Chondrocyte (in vitro differentiated cells): ENCODE measurements at places on chromosomes 16 and 17.

GRCh38 chr17:7323731-7324437 is 5.3 kb downstream of the NEURL4 start:
- DNase-seq = no peak

DNA sequence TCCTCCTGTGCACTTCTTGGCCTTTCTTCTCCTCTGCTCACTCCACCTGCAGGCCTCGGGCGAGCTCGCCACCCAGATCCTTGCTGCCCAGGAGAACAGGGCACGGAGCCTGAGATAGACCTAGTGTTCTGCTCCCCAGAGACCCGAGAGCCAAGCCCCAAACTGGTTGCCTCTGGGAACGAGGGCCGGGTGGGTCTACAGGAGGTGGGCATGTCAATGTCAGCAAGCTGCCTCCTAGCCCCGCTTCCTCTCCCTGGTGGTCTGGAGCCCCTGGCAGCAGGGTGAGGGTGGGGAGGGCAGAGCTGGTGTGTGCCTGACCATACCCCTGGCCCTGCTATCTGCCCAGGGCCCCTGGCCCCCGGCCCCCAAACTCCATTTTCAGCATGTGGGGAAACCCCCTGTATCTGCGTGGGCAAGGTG is 841 bp upstream of the NDRG4 start:
- DNase-seq = peak; percentile 79

GRCh38 chr17:53560953-53561352 is 261.8 kb upstream of the KIF2B start:
- DNase-seq = no peak

- DNase-seq = no peak
Observed at GRCh38 chr16:31413381-31413780, 14.8 kb downstream of the COX6A2 start.

DNA sequence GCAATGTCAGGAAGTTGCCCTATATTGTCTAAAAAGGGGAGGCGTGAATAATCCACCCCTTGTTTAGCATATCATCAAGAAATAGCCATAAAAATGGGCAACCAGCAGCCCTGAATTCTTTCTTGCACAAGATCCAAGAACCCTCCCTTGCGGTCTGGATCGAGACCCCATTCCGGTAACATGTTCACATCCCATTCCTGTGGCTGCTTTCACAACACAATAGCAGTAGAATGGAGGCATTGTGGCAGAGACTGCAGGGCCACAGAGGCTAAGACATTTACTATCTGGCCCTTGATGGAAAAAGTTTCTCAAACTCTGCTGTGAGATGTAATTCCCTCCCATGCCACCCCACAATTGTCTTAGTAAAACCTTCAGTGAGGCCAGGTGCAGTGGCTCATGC is 73.2 kb downstream of the RMI2 start:
- DNase-seq = no peak

GRCh38 chr16:53911513-53911912 is 207.6 kb downstream of the FTO start:
- DNase-seq = no peak

DNA sequence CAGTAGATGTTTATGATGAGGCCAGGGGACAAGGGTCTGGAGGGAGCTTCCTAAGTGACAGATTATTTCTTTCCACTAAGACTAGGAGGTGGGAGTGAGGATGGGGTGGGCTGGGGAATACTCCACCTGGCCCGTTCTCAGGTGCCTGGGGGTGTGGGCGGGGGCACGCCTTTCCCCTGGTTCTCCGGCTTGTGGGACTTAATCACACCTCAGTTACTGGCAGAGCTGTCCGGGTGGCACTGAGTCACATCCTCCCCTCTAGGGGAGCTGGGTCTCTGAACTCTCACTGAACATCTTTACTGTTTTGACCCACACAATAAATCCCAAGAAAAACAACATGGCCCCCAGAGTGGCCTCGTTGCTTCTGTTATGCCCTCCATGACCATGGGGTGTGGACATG is 332.8 kb downstream of the MAF start:
- no peak for DNase-seq

DNA sequence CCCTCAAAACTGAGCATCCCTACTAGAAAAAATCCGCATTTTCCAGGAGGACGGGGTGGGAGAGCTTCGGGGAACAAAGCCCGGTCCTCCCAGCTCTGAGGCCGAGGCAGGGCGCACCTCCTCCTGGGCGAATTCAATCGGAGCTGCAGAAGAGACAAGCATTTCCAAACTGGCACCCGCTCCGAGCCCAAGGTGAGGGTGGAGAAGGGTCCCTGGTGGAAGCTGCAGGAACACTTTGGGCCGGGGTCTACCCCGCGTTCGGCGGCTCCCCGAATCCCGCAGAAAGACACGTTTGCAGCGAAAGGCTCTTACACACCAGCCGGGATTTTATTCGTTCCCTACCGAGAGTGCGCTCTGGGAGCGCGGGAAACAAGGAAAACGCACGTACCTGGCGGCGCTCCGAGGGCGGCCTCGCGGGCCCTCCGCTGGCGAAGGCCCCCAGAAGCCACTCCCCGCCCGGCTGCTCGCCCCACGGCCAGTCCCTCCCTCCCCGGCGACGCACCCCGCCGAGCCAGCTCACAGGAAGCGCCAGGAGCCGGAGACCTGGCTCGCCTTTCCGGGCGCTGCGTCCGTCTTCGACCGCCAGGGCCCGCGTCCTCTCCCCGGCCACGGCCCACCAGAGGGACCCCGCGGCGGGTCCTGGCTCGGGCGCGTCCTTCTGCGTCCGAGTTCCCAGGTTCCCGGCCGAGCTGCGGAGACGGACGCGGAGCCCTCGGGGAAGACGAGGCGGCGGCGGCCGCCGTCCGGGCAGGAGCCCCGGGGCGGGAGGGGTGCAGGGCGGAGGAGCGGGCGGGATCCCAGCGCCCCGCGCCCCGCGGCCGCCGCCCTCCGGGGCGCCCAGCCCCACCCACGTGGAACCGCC is 49.8 kb upstream of the BAHCC1 start:
- no peak for DNase-seq

DNA sequence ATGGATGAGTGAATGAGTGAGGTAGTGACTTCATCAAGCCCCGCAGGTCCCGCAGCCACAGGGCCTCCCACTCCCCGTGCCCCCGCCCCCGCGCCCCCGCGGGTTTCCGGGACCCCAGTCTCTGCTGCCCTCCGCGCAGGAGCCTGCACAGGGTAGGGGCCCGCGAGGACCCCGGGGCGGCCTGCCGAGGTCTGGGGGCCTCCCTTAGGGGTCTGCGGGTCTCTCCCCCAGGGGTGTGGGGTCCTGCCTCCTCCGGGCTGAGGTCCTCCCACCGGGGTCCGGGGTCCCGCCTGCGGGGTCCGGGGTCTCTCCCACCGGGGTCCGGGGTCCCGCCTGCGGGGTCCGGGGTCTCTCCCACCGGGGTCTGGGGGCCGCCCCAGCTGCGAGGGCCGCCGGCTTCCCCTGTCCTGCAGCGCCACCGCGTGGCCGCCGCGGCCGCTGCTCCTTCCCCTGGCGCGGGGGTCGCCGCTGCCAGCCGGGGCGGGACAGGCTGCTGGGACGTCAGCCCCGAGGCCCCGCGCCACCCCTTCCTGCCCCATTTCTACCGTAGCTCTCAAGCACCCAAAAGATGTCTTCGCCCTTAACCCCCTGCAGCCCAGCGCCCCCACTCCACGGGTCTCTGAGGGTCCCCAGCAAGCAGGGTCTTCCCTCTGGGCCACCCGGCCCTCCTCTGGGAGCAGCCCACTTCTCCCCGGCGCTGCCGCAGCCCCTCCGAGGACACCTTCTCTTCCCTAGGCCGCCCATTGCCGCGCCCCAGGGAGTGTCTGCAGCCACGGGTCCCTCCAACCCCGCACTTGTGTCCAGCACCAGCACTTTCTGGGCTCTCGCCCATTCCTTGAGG is 10.4 kb upstream of the CHMP6 start:
- no peak for DNase-seq

- DNase-seq = no peak
Observed at GRCh38 chr17:35291802-35292201, 48.9 kb downstream of the SLFN5 start.

DNA sequence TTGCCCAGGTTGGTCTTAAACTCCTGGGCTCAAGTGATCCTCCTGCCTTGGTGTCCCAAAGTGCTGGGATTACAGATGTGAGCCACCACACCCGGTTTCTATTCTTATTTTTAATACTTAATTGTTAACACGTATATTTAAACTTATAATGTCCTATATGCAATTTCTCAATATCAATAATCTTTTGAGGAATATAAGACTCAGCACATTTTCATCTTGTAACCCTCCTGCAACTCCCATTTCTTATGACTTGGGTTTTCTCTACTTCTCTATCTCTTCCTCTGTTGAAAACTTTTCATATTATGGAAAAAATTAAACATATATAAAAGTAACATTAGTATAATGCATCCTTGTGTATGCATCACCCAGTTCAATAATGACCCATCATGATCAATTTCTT is 150.7 kb downstream of the PRKCB start:
- DNase-seq = no peak

DNA sequence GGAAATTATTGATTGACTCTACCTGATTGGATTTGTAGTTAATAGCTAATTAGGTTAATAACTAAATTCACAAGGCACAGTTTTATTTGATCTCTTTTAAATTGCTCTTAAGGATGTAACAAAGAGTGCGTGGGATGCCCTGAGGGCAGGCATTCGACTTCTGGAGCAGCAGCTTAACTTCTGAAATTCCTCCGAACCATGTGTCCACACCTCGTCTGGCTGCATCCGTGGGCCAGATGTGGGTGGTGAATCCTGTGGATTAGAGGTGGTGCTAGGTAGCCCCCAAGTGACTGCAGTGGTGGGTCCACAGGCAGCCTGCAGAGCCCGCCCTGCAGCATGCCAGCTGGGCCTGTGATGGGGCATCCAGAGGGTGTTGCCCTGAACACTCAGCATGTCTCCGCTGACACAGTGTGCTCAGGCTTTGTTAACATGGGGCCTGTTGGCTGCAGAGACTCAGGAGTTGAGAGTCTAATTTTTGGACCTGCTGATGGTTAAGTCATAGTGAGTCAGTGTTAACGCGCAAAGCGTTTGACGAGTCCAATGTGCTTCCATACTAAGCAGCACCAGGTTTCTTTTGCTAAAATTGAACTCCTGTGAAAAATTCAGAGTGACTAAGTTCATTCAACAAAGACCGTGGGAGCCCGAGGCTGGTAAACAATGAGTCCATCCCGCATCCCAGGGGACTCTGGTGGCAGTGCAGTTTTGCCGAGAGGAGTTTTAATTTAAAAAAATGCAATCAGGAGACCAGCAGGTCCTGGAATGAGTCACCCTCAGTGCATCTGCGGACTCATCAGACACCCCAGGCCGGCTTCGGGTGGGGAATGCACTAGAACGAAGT is 3.8 kb upstream of the NPB start:
- no peak for DNase-seq

GRCh38 chr17:8658810-8659209 is 28.3 kb upstream of the MYH10 start:
- DNase-seq = no peak

DNA sequence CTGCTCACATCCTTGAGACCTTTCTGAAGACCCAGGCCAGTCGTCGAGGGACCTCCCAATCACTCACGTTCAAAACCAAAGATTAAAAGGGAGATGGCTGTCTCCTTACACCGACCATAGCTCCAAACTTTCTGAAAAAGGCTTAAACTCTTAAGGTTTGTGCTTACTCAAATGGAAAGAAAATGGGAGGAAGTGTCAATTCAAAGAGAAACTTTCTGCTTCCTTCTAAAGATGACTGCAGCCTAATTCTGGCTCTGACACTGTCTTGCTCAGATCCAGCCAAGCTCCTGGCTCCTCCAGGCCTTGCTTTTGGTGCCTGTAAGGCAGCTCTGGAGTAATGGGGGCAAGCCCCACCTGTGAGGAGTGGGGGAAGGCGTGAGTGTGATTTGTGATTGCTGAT is 54.9 kb upstream of the WSB1 start:
- no peak for DNase-seq

GRCh38 chr17:17884391-17885357 is 47.9 kb upstream of the SREBF1 start:
- no peak for DNase-seq

GRCh38 chr17:35795007-35795870 is at the start of gene MMP28:
Gene MMP28 (minus strand): TSS chr17:35795641. CDS start chr17:35795377, 264 bp downstream.
- DNase-seq = no peak

GRCh38 chr16:54462151-54462651 is 175.6 kb upstream of the IRX3 start:
- DNase-seq = no peak

DNA sequence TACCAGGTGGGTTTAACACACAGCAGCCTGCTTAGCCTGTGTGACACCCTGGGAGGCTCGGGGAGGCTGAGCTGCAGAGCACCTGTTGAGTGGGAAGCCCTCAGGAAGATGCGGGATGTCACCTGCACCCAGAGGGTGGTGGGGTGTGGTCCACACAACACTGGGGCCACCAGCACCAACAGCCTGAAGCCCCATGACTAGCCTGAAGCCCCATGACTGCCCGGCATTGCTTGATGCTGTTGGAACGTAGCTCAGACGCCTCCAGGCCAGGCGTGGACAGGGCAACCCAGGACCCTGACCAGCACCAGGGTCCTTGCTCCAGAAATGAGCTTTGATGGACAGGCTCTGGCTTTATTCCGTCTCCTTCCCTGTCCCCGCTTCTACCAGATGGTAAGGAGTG is 76.3 kb upstream of the ZNF469 start:
- DNase-seq = peak; percentile 75

DNA sequence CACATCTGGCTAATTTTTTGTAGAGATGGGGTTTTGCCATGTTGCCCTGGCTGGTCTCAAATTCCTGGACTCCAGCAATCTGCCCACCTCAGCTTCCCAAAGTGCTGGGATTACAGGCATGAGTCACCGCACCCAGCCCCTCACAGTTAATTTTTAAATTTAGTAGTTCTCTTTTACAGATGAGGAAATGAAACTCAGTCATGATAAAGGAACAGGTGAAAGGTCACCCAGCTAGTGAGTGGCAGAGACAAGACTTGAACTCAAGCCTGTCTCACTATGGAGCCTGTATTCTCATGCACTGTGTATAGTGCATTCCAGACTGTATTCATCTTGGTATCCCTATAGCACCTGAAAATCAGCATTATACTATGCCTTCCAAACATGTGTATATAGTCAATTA is 77.1 kb upstream of the WSB1 start:
- no peak for DNase-seq

DNA sequence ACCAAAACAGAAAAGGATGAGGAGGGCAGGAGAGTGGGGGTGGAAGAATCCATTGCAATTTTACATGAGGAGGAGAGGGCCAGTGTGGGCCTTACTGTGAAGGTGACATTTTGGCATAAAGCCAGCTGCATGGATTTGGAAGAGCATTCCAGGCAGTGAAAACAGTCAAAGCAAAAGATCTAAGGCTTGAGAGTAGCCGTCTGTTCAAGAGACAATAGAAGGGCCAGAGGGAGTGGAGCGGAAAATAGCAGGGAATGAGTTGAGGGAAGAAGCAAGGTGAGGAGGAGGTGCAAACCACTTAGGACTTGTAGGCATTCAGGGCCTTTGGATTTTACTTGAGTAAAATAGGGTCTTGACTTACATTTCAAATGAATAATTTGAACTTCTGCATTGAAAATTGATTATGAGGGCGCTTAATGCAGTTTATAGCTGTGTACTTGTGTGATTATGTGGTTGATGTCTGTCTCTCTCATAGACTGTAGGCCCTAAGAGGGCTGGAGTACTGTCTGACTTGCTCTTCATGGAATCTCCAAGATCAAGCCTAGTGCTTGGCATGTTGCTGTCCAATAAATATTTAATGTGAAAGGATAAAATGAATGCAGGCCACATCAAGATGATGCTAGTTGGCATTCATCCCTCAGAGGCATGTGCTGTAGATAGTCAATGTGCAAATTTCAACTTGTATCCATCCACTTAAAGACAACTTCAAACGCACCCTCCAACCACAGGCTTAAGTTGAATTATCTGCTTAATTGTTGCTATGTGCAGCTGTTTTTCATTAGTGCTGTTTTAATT is 772.1 kb upstream of the RBFOX1 start:
- no peak for DNase-seq

GRCh38 chr16:74951206-74951605 is 33.7 kb downstream of the WDR59 start:
- DNase-seq = no peak

- no peak for DNase-seq
Observed at GRCh38 chr16:9996221-9996620, 186.0 kb downstream of the GRIN2A start.
